ENCODE measurements at places on chromosomes 13 and 19.

- no peak for DNase-seq
Measured at GRCh38 chr13:72884101-72884500, 102.2 kb downstream of the PIBF1 start.

DNA sequence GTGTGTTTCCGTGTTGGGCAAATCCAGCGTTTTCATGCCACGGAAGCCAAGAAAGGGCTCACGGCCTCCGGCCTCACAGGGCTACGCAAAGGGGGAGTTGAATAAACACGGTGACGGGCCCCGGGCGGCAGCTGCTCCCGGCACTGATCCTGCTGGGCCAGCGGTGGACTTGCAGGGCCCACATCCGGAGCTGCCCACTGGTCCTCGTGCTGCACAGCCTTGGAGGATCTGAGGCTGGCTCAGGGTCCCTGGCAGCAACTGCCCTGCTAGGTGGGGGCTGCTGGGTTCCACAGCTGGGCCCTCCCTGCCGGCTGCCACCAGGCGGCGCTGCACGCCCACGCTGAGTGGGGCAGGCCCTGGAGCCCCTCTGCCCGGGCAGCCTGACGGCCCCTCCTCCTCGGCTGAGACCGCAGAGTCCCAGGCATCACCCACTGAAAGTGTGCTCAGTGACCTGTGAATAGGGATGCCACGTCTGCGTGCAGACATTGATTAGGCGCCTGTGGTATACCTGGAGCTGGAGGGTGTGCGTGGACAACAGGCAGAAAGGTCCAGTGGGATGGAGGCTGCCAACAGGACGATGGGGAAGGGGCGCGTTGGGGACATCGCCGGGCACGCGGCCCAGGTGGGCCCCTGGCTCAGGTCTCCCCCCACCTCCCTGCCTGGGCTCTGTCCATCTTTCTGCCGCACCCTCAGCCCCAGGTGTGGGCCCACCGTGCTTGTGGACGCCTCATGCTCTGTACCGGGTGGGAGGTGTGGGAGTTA lies 5.3 kb upstream of the HCN2 start:
- peak; percentile 52 for DNase-seq

GRCh38 chr13:52785739-52786138 lies 46.1 kb upstream of the CNMD start:
- DNase-seq = no peak

- DNase-seq = no peak
Measured at GRCh38 chr13:111491021-111491420, 170.6 kb downstream of the TEX29 start.

- no peak for DNase-seq
Measured at GRCh38 chr19:40601134-40601974, at the start of gene LTBP4. Gene LTBP4, plus strand, starts transcription at chr19:40601369. Its CDS starts 19 bp downstream, at chr19:40601388.

GRCh38 chr13:91567485-91568207 lies 169.2 kb downstream of the GPC5 start:
- no peak for DNase-seq

- DNase-seq = no peak
Measured at GRCh38 chr13:51839711-51840540, 5.1 kb downstream of the TMEM272 start.

DNA sequence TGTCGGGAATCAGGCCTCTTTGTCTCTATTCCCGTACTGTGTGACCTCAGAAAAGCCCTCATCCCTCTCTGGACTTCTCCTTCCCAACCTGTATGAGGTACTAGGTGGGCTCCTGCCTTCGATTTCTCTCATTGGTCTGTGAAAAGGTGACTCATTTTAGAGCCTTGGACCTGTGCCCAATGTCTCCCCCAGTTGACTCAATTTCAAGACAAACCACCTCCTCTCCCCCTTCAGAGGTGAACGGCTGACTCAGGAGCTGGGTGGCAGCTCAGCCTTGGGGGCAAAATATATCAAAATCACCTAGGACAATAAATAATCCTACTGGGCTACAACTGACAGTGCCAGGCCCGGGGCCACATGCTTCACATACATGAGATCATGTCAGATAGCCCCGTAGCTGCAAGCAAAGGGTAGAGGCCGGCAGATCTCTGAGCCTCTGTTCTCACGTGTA lies 630 bp downstream of the COQ8B start:
- no peak for DNase-seq

DNA sequence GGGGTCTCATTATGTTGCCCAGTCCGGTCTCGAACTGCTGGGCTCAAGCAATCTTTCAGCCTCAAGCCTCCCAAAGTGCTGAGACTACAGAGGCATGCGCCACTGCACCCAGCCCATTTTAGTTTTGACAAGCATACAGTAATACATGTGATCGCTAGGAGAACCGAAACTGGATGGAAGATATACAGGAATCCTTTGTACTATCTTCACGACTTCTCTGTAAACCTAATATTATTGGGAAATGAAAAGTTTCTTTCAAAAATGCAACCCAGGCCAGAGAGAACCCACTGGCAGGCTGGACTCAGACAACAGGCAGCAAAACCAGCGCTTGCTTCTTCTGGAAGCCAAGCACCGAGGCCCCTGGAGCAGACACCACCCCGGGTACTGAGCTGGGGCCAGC lies 9.4 kb downstream of the C19orf12 start:
- no peak for DNase-seq

GRCh38 chr13:75788481-75788981 lies 152.4 kb downstream of the LMO7 start:
- DNase-seq = peak; percentile 60

DNA sequence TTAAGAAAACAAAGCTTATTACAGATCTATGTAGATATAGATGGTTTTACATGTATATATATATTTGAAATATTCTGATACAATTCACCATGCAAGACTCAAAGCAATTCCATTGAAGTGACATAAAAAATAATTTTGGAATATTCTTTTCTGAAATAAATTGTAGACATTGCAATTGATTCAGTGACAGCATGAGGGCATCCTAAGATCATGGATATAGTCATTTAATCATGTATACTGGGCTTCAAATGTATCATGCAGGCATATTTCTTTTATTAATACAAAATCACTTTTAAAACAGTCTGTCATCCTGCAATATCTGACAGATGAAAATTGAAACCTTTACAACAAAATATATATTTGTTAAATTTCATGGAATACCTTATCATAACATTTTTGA lies 286.7 kb upstream of the SLITRK6 start:
- no peak for DNase-seq
